ENCODE measurements at places on chromosomes 4 and X. TPM values are rescaled to one million over a fixed set of nuclear protein-coding genes. Genes with fewer than 3 reads are reported as not detected.

ZIC3 gene
- total RNA-seq = not detected

PABPC4L gene
- total RNA-seq = 0.95 TPM

ZDHHC15 gene
- 0.26 TPM for total RNA-seq

INTS6L gene
- 14.9 TPM for total RNA-seq

STAP1 gene
- total RNA-seq = not detected

WDR19 gene
- total RNA-seq = 9.1 TPM

CHRNA9 gene
- not detected for total RNA-seq

ADH5 gene
- 183 TPM for total RNA-seq

PLAC8 gene
- total RNA-seq = 130 TPM

CT45A8 gene
- not detected for total RNA-seq

TRIM75 gene
- not detected for total RNA-seq

- H3K36me3 ChIP-seq = no peaks in the 10 kb centered on the region
- H3K27ac ChIP-seq = no peak overlapping the region
- H3K27me3 ChIP-seq = no peaks in the 10 kb centered on the region
- no peak overlapping the region for H3K4me3 ChIP-seq
Observed at GRCh38 chr4:5383191-5383980, 325.0 kb downstream of the EVC2 start.

DNA sequence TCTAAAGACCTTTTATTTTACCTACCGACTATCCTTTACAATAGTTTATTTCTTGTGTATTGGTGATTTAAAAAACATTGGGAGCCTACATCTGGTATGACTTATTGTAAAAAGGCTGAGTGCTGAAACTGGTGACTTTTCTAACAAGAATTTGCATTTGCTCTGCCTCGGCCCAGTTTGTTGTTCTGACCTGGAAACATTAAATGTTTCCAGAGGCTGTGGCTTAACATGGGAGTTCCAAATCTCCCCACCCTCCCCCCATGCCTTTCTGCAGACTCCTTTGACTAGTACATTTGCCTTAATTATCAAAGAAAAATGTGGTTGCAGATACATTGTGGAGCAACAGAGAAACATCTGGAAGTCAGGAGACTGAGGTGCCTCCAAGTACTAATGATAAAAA lies 39.8 kb downstream of the SPCS3 start:
- H3K36me3 ChIP-seq = no peaks in the 10 kb centered on the region
- no peaks in the 10 kb centered on the region for H3K27me3 ChIP-seq

DNA sequence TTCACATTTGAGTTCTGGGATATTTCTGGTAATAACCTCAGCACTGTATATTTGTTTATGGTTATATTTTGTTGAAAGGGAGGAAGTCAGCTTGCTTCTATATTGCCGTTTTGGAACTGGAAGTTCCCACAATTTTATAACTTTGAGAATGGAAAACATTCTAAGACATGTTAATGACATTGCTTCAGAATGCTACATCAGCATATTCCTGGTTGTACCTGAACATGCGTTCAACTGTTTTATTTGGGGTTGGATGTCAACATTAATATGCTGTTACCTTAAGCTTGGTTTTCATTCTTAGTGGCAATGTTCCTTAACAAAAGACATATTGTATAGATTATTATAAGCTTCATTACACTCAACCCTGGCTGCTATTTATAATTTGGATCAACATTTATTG lies 489.4 kb upstream of the MAGEB18 start:
- no peak for DNase-seq
- no peak overlapping the region for H3K27ac ChIP-seq
- H3K4me1 ChIP-seq = no peaks in the 10 kb centered on the region
- H3K36me3 ChIP-seq = no peaks in the 10 kb centered on the region
- H3K27me3 ChIP-seq = no peaks in the 10 kb centered on the region

DNA sequence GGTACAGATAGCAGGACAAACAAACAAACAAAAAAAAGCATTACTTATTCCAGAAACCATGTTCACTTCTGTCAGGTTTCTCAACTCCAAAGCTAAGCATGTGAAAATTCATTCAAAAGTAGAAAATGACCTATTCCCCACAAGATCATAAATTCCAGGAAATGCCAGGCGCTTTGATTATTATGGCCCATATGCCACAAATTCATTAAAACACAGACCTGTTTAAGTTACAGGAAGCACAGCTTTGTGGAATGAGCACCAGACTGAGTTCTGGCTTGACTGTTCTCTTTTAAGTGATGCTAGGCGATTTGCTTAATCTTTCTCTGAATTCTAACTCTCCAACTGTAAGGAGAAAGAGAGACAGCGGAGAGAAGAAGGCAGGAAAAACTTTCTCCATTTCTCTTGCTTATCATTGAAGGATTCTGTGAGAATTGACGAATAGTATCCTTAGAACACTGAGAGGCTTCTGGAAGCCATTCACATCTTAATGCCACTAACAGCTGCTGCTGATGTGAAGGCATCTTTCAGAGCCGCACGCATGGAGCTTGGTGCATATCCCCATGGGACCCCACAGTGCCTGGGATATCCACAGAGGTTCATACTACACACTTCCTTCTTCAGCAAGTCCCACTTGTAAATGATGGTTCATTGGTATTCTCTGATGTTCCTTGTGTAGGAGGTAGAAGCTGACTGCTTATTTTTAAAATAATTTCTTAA lies 138.0 kb downstream of the ZNF674 start:
- H3K36me3 ChIP-seq = no peaks in the 10 kb centered on the region
- no peak overlapping the region for H3K27ac ChIP-seq
- H3K4me1 ChIP-seq = no peaks in the 10 kb centered on the region

GRCh38 chr4:8580321-8581093 lies at the start of gene GPR78:
GPR78 (plus strand) TSS chr4:8580392; CDS start chr4:8580983, 591 bp downstream.
- no peaks in the 10 kb centered on the region for H3K36me3 ChIP-seq
- DNase-seq = no peak
- no peak within 1 kb of the TSS for H3K27ac ChIP-seq
- H3K27me3 ChIP-seq = no peaks in the 10 kb centered on the region
- H3K4me1 ChIP-seq = no peaks in the 10 kb centered on the region
- H3K4me3 ChIP-seq = no peak within 1 kb of the TSS

GRCh38 chr4:83413676-83414075 lies 41.9 kb downstream of the HELQ start:
- no peaks in the 10 kb centered on the region for H3K4me1 ChIP-seq
- H3K4me3 ChIP-seq = no peak overlapping the region
- no peak for DNase-seq
- H3K27ac ChIP-seq = no peak overlapping the region
- H3K36me3 ChIP-seq = no peaks in the 10 kb centered on the region

- no peak for DNase-seq
- no peak overlapping the region for H3K4me3 ChIP-seq
- no peaks in the 10 kb centered on the region for H3K36me3 ChIP-seq
Observed at GRCh38 chrX:44267861-44268260, 75.6 kb downstream of the EFHC2 start.

- DNase-seq = no peak
- H3K27me3 ChIP-seq = no peaks in the 10 kb centered on the region
- no peak overlapping the region for H3K27ac ChIP-seq
- no peaks in the 10 kb centered on the region for H3K4me1 ChIP-seq
Observed at GRCh38 chr4:25632135-25632534, 23.5 kb upstream of the SLC34A2 start.

DNA sequence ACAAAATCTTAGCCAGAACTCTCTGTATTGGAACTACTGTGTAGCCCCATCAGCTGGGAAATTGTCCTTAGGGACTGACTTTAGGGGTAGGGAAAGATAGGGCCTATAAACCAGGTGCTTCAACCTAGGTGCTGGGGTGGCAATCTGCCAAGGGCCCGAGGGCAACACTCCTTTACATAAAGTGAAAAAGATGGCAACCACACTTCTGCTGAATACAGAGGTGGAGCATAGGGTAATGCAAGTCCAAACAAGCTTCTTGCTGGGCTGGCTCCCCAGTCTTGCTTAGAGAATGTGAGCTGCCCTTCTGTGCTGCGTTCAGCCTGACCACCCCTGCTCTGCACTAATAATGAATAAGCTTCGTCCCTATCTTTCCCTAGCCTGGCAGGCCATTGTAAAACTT lies 9.8 kb downstream of the ZBTB33 start:
- peak overlapping the region; percentile 63 for H3K27ac ChIP-seq
- no peaks in the 10 kb centered on the region for H3K27me3 ChIP-seq
- peaks cover 3% of the 10 kb centered on the region for H3K36me3 ChIP-seq
- no peak overlapping the region for H3K4me3 ChIP-seq

Measured in esophagus squamous epithelium (tissue), 5 donors.